ENCODE measurements at places on chromosomes 16 and 17.

- no peaks in the 10 kb centered on the region for H3K4me1 ChIP-seq
- DNase-seq = no peak
- H3K4me3 ChIP-seq = no peak overlapping the region
- H3K36me3 ChIP-seq = no peaks in the 10 kb centered on the region
Observed at GRCh38 chr16:13797718-13798117, 122.2 kb upstream of the ERCC4 start.

DNA sequence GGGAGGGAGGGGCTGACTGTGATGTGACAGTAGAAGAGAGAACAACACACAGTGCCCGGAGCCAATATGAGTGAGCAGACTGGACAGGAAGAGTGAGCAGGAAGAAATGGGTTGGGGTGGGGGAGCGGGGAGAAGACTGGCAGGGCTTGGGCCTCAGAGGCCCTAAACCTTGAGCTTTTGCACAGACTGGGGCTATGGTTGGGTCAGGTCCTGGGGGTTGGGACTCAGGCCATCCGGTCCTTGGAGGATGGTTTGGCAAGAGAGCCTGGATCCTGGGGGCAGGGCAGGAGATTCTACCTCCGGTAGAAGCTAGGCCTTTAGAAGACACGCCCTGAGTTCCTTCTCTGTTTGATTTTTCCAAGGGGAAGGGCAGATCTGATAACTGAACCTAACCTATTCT, 1.1 kb downstream of the CAMTA2 start:
- H3K4me3 ChIP-seq = no peak overlapping the region
- H3K4me1 ChIP-seq = peaks cover 23% of the 10 kb centered on the region
- peak overlapping the region; percentile 79 for H3K27ac ChIP-seq

- no peak overlapping the region for H3K27ac ChIP-seq
- peaks cover 42% of the 10 kb centered on the region for H3K4me1 ChIP-seq
- H3K36me3 ChIP-seq = no peaks in the 10 kb centered on the region
- no peak overlapping the region for H3K4me3 ChIP-seq
- DNase-seq = no peak
Observed at GRCh38 chr17:74455025-74455545, 11.3 kb upstream of the CD300A start.

- no peak for DNase-seq
- H3K36me3 ChIP-seq = peaks cover 9% of the 10 kb centered on the region
- no peaks in the 10 kb centered on the region for H3K4me1 ChIP-seq
- H3K27ac ChIP-seq = no peak overlapping the region
Observed at GRCh38 chr17:81549826-81550225, 2.3 kb downstream of the FAAP100 start.

DNA sequence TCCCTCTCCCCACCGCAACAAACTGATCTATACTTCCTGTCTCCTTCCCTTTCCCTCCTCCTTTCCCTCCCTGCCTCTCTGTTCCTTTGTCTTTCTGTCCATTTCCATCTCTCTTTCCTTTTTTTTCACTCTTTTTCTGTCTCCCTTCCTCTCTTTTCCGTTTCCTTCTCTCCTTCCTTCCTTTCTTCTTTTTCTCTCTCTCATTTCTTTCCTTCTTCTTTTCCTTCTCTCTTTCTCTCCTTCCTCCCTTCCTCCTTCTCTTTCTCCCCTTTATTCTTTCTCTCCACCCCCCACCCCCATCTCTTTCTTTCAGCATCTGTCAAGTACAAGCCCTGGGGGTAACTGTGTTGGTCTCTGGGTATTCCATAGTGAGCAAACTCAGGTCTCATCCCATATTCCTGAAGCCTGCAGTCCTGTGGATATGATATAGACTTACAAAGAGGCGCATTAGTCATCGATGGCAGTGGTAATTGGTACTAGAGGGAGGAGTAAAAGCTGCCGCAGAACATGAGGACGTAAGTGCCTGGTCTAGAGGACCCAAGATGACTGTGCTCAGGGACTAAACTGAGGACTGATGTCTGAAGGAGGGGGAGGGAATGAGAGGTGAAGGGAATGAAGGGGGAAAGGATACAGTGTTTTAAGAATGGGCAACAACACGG, 50.4 kb downstream of the VAT1L start:
- DNase-seq = no peak
- no peak overlapping the region for H3K27ac ChIP-seq
- no peak overlapping the region for H3K4me3 ChIP-seq
- H3K4me1 ChIP-seq = no peaks in the 10 kb centered on the region

DNA sequence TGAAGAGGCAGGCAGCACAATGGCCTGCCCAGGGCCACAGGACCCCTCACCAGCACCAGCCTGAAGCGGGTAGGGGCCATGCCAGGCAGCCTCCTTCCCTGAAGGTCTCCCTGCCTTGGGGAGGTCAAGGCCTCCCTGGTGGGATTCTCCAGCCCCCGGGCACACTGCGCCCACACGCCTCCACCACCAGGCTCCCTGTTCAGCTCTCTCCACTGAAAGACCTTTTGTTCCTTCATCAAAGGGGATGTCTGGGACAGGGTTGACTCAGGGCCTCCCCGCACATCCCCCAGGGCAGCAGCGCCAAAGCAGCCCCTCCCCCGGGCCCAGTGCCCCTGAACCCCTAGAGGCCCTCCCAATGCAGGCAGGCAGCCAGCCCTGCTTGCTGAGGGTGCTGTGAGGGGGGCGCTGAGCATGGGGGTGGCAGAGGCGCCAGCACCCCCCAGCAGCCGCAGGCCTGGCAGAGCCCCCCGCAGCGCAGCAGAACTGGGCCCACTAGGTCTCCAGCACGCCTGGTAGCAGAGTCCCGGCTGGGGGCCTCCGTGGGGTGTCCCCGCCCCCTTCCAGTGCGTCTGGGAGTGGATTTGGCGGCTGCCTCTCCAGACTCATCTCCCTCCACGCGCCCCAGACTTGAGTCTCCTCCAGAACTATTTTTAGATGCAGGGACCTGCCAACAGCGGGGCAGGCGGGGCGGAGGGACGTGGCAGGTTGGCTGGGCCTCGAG, 13.1 kb downstream of the BCAR1 start:
- peaks cover 81% of the 10 kb centered on the region for H3K27me3 ChIP-seq
- H3K36me3 ChIP-seq = no peaks in the 10 kb centered on the region
- no peak overlapping the region for H3K4me3 ChIP-seq
- no peak overlapping the region for H3K27ac ChIP-seq
- no peaks in the 10 kb centered on the region for H3K4me1 ChIP-seq
- no peak for DNase-seq

DNA sequence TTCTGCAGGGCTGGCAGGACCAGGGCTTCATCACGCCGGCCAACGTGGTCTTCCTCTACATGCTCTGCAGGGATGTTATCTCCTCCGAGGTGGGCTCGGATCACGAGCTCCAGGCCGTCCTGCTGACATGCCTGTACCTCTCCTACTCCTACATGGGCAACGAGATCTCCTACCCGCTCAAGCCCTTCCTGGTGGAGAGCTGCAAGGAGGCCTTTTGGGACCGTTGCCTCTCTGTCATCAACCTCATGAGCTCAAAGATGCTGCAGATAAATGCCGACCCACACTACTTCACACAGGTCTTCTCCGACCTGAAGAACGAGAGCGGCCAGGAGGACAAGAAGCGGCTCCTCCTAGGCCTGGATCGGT, 1.4 kb downstream of the CDK5R1 start:
- H3K27ac ChIP-seq = no peak overlapping the region
- peaks cover 17% of the 10 kb centered on the region for H3K4me1 ChIP-seq
- H3K4me3 ChIP-seq = no peak overlapping the region

- no peaks in the 10 kb centered on the region for H3K36me3 ChIP-seq
- no peaks in the 10 kb centered on the region for H3K4me1 ChIP-seq
- no peak overlapping the region for H3K4me3 ChIP-seq
- H3K27ac ChIP-seq = no peak overlapping the region
- DNase-seq = no peak
- H3K27me3 ChIP-seq = peaks cover 2% of the 10 kb centered on the region
Observed at GRCh38 chr17:44002141-44002848, 2.1 kb upstream of the NAGS start.

DNA sequence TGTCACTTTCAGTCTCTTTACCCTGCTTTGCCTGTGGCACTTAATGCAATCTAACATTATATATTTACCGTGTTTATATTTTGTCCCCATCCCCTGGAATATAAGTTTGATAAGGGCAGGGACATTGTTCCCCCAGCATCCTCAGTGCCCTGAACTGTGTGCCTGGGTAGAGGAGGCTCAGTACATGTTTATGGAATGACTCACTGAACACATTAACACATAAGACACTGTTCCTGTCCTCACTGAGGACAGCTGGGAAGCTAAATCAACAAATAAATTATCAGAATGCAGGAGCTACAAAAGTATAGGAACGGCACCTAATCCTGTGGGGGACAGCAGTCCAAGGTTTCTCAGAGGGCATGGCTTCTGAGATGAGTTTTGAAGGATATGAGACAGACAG, 27.8 kb downstream of the GRIN2A start:
- H3K4me1 ChIP-seq = no peaks in the 10 kb centered on the region
- H3K27me3 ChIP-seq = peaks cover 12% of the 10 kb centered on the region
- no peak overlapping the region for H3K4me3 ChIP-seq
- H3K36me3 ChIP-seq = no peaks in the 10 kb centered on the region
- H3K27ac ChIP-seq = no peak overlapping the region
- no peak for DNase-seq

- no peaks in the 10 kb centered on the region for H3K27me3 ChIP-seq
- no peak overlapping the region for H3K27ac ChIP-seq
- H3K4me1 ChIP-seq = no peaks in the 10 kb centered on the region
- no peaks in the 10 kb centered on the region for H3K36me3 ChIP-seq
- no peak for DNase-seq
Observed at GRCh38 chr16:10045291-10045775, 136.9 kb downstream of the GRIN2A start.
